ENCODE measurements at places on chromosomes 1 and 21. TPM values are rescaled to one million over a fixed set of nuclear protein-coding genes. Genes with fewer than 3 reads are reported as not detected.

DRAM2 gene
- total RNA-seq: 26.1 TPM

INSRR gene
- total RNA-seq: 0.24 TPM

RAVER2 gene
- total RNA-seq: 12.2 TPM

RHD gene
- total RNA-seq: not detected

CRYZL1 gene
- total RNA-seq: 23.0 TPM

All from cardiac septum (tissue), 1 donor.